ENCODE measurements at places on chromosomes 16 and 17. TPM values are rescaled to one million over a fixed set of nuclear protein-coding genes. Genes with fewer than 3 reads are reported as not detected.

The SARM1 gene
- 11.5 TPM for total RNA-seq

The IFT20 gene
- total RNA-seq: 45.6 TPM

The DBNDD1 gene
- 5.9 TPM for total RNA-seq

The JPH3 gene
- 33.9 TPM for total RNA-seq

The PRSS27 gene
- 13.0 TPM for total RNA-seq

The GPRC5C gene
- 125 TPM for total RNA-seq

The OTOP3 gene
- not detected for total RNA-seq

The SLC7A6 gene
- total RNA-seq: 14.3 TPM

The SLC35G6 gene
- total RNA-seq: not detected

The KRT17 gene
- not detected for total RNA-seq

The LRRC36 gene
- 0.11 TPM for total RNA-seq

The KRT31 gene
- total RNA-seq: not detected

The FAM171A2 gene
- 49.5 TPM for total RNA-seq

The C17orf50 gene
- 0.74 TPM for total RNA-seq

The GALK1 gene
- total RNA-seq: 35.1 TPM

The RUNDC3A gene
- 5.8 TPM for total RNA-seq

The ETV4 gene
- 1.3 TPM for total RNA-seq

The CCDC200 gene
- total RNA-seq: 0.48 TPM
